ENCODE measurements at places on chromosomes 1 and 21.

GRCh38 chr21:25626757-25627156, 12.3 kb upstream of the JAM2 start:
- no peaks in the 10 kb centered on the region for H3K4me1 ChIP-seq
- H3K36me3 ChIP-seq: no peaks in the 10 kb centered on the region
- H3K27me3 ChIP-seq: no peaks in the 10 kb centered on the region

- no peaks in the 10 kb centered on the region for H3K36me3 ChIP-seq
- peaks cover 54% of the 10 kb centered on the region for H3K27me3 ChIP-seq
- H3K4me3 ChIP-seq: no peak overlapping the region
Measured at GRCh38 chr1:209051570-209051969, 531.9 kb upstream of the CAMK1G start.

- no peak overlapping the region for H3K4me3 ChIP-seq
- DNase-seq: no peak
- no peaks in the 10 kb centered on the region for H3K27me3 ChIP-seq
- no peaks in the 10 kb centered on the region for H3K36me3 ChIP-seq
- H3K4me1 ChIP-seq: peaks cover 33% of the 10 kb centered on the region
- H3K27ac ChIP-seq: no peak overlapping the region
Measured at GRCh38 chr1:54811066-54811465, 9.9 kb upstream of the TTC22 start.

DNA sequence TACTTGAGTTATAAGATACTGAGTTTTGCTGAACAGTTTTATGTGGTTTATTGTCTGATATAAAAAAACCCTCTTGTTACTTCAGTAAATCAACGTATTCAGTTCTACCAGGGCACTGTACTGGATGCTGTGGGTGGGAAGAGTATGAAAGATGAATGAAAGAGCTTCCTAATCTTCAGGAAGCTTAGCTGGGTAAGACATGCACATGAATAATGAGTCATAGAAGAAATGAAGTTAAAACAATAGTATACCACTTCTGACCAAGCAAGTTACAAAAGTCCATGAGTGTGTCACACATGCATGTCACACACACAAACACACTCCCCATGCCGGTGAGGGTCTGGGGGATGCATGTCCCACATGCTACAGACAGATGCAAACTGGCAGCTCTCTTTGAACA, 105.9 kb downstream of the SIPA1L2 start:
- H3K27ac ChIP-seq: no peak overlapping the region
- H3K4me1 ChIP-seq: peaks cover 33% of the 10 kb centered on the region
- no peak for DNase-seq
- no peaks in the 10 kb centered on the region for H3K27me3 ChIP-seq
- no peak overlapping the region for H3K4me3 ChIP-seq

DNA sequence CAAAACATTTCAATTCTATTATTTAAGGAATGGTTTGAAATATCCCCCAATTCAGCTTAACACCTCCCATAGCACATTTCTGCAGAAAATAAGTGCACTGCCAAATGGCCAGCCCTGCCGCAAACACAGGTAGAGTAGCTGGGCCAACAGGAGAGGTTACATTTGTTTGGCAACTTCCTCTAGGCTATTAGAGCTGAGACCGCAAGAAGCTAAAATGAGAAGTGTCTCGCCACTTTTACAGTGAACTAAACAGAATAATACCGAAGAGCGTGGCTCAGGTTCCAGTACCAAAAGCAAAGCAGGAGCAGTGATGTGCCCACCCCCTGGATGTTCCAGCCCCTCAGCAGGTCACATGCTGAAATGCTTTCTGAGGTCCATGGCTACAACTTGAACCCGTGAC, 154.5 kb upstream of the PKN2 start:
- H3K4me3 ChIP-seq: no peak overlapping the region
- H3K27ac ChIP-seq: no peak overlapping the region
- peaks cover 26% of the 10 kb centered on the region for H3K27me3 ChIP-seq
- H3K4me1 ChIP-seq: no peaks in the 10 kb centered on the region
- no peaks in the 10 kb centered on the region for H3K36me3 ChIP-seq
- DNase-seq: no peak

DNA sequence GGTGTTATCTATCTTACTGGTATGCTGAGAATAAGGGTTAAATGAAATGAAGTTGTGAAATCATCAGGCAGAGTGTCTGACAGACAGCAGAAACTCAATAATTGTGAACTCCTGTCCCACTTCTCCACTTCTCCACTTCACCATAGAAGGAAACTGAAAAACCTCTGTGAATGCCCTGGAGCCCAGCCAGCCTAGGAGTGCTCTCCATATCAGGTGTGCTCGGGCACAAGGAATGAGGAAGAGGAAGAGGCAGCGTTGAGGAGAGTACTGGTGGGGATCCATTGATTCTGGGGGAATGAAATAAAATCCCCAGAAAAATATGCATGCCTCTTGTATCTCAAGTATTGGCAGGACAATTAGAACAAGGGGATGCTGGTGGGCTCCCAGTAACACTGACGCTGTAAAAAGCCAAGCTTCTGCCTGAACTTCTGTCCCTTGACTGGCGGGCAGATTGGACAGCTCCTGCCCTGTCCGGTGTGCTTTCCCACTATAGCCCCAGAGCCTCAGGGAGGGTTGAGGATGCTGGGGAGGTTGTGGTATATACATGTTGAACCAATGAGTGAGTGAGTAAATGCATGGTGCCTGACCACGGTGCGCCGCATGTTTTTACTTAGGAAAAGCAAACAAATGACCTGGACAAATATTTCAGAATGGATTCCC, 47.7 kb downstream of the NMNAT2 start:
- H3K36me3 ChIP-seq: no peaks in the 10 kb centered on the region
- no peak overlapping the region for H3K27ac ChIP-seq
- no peaks in the 10 kb centered on the region for H3K4me1 ChIP-seq
- H3K4me3 ChIP-seq: no peak overlapping the region
- H3K27me3 ChIP-seq: peaks cover 49% of the 10 kb centered on the region

DNA sequence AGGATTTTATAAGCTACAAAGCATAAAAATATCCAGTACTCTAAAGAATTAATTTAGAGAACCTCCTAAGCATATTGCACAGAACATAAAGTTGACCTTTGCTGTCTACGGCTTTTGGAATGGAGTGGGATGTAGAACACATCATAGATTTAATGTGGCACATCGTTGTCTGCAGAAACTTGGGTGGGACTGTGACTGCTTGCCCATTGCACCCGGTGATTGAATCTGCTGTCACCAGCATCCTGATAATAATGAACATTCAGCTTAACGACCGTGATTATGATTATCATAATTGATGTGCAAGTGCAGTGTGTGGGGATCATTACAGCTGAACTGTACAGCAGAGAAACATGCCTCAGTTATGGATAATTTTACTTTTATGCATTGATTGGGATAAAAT, 181.9 kb downstream of the SPATA17 start:
- no peaks in the 10 kb centered on the region for H3K4me1 ChIP-seq
- H3K27ac ChIP-seq: no peak overlapping the region
- H3K27me3 ChIP-seq: no peaks in the 10 kb centered on the region
- H3K4me3 ChIP-seq: no peak overlapping the region
- H3K36me3 ChIP-seq: no peaks in the 10 kb centered on the region
- DNase-seq: no peak

DNA sequence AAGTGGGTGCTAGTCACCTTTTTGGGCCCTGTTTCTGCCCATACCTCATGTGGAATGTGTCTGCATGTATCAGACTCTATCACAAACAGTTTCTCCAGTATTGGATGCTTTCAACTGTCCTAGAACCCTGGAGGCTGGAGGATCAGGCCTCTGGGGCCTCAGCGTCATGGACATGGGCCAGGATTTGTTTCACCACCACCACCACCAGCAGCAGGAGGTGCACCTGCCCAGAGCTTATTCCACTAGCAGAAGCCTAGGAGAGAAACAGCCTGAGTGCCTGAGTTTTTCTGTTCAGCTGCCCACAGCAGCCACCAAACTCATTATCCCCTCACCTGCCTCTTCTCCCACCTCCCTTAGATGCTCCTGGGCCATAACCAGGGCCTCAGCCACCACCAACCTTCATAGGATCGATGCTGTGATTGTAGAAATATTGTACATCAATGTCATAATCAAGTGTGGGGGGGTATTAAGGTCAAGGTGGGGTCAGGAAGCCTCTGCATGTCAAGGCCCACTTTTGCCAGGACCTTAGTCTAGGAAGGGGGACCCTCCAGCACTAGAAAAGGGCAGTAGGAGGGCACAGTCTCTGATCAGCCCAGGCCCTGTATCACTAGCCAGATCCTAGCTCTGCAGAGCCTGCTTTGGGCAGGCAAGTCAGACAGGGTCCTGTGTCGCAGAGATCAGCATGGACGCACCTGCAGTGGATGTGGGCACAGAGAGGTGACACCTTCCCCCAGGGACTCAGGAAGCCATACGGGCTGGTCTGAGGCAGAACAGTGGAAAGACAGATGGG, 9.3 kb downstream of the DMAP1 start:
- no peaks in the 10 kb centered on the region for H3K27me3 ChIP-seq
- no peak overlapping the region for H3K4me3 ChIP-seq
- DNase-seq: no peak
- peak overlapping the region; percentile 3 for H3K27ac ChIP-seq
- H3K4me1 ChIP-seq: peaks cover 10% of the 10 kb centered on the region

DNA sequence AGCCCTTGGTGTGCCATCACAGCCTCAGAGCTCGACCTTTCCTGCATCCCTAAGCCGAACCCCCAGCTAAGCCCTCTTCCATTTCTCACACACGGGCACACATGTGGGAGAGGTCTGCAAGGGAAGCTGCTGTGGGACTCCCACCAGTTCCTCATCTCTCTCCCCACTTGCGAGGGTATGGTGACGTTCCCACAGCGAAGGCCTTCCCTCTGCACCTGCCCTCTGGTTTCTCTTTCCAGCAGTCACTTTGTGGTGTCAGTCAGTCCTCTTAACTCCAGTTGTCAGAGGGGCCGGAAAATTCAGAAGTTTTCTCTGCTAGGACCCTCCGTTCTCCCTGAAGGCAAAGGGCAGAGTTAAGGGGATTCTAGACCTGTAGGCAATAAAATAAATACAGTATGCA, 5.5 kb upstream of the STK40 start:
- peak overlapping the region; percentile 22 for H3K27ac ChIP-seq
- peaks cover 16% of the 10 kb centered on the region for H3K4me1 ChIP-seq
- peaks cover 36% of the 10 kb centered on the region for H3K36me3 ChIP-seq
- H3K27me3 ChIP-seq: no peaks in the 10 kb centered on the region
- DNase-seq: no peak

- H3K36me3 ChIP-seq: no peaks in the 10 kb centered on the region
- no peaks in the 10 kb centered on the region for H3K27me3 ChIP-seq
- no peak overlapping the region for H3K27ac ChIP-seq
- H3K4me1 ChIP-seq: peaks cover 9% of the 10 kb centered on the region
Measured at GRCh38 chr1:32998997-32999396, 34.4 kb upstream of the RNF19B start.

- H3K4me3 ChIP-seq: no peak overlapping the region
- no peak overlapping the region for H3K27ac ChIP-seq
- H3K36me3 ChIP-seq: peaks cover 37% of the 10 kb centered on the region
- DNase-seq: no peak
- H3K4me1 ChIP-seq: peaks cover 14% of the 10 kb centered on the region
Measured at GRCh38 chr1:12316331-12316730, 86.5 kb downstream of the VPS13D start.

DNA sequence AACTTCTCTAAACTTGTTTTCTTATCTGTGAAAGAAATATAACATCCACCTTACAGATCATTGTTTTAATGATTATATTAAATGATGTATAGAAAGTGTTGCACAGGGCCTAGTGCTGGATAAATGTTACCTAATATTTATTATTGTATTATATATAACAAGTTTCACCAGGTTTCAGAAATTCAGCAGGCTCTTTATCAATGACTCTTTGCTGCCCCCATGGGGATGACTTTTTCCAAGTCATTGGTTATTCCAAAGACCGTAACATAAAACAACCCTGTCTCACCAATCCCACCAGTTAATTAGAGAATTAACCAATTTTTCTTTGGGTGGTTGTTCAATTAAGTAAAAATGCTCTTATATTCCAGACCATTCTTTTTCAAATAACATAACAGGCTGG, 7.3 kb upstream of the DEDD start:
- peaks cover 3% of the 10 kb centered on the region for H3K36me3 ChIP-seq
- no peak overlapping the region for H3K27ac ChIP-seq
- no peaks in the 10 kb centered on the region for H3K27me3 ChIP-seq

GRCh38 chr1:28097100-28097472, 8.7 kb upstream of the EYA3 start:
- H3K4me1 ChIP-seq: no peaks in the 10 kb centered on the region
- H3K27ac ChIP-seq: no peak overlapping the region
- no peaks in the 10 kb centered on the region for H3K36me3 ChIP-seq
- no peak overlapping the region for H3K4me3 ChIP-seq
- DNase-seq: no peak

GRCh38 chr1:145897969-145898368, 11.9 kb downstream of the ITGA10 start:
- H3K27ac ChIP-seq: no peak overlapping the region
- no peak overlapping the region for H3K4me3 ChIP-seq
- peaks cover 2% of the 10 kb centered on the region for H3K36me3 ChIP-seq

GRCh38 chr1:98112626-98113025, 191.8 kb upstream of the DPYD start:
- no peaks in the 10 kb centered on the region for H3K36me3 ChIP-seq
- no peak overlapping the region for H3K27ac ChIP-seq
- H3K4me3 ChIP-seq: no peak overlapping the region
- H3K4me1 ChIP-seq: no peaks in the 10 kb centered on the region
- DNase-seq: no peak
- H3K27me3 ChIP-seq: peaks cover 12% of the 10 kb centered on the region

GRCh38 chr1:38448893-38449292, 402.3 kb upstream of the POU3F1 start:
- no peak overlapping the region for H3K4me3 ChIP-seq
- no peaks in the 10 kb centered on the region for H3K36me3 ChIP-seq
- peaks cover 66% of the 10 kb centered on the region for H3K27me3 ChIP-seq

DNA sequence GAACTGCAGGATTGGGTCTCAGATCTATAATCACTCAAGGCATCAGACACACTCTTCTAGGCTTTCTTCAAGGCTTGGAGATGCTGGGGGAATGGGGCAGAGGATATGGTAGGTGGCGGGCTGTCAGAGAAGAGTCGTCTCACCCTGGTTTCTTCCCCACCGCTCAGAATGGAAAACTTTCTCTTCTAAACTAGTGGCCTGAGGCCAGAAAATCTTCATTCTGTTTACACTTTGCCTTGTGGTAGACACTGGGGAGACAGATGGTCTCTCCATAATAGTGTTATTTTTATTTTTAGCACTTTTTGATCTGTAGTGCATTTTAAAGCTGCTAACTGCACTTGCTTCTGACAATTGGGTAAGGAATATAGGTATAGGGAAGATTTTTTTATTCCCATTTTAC, 2.6 kb downstream of the PRELP start:
- H3K27ac ChIP-seq: no peak overlapping the region
- no peak for DNase-seq
- H3K36me3 ChIP-seq: no peaks in the 10 kb centered on the region

- H3K4me3 ChIP-seq: no peak overlapping the region
- no peak for DNase-seq
- no peak overlapping the region for H3K27ac ChIP-seq
- H3K4me1 ChIP-seq: peaks cover 13% of the 10 kb centered on the region
- peaks cover 5% of the 10 kb centered on the region for H3K27me3 ChIP-seq
Measured at GRCh38 chr1:231213831-231214573, 27.0 kb upstream of the GNPAT start.
